ENCODE measurements at places on chromosomes 7 and 10. TPM values are rescaled to one million over a fixed set of nuclear protein-coding genes. Genes with fewer than 3 reads are reported as not detected.

DNA sequence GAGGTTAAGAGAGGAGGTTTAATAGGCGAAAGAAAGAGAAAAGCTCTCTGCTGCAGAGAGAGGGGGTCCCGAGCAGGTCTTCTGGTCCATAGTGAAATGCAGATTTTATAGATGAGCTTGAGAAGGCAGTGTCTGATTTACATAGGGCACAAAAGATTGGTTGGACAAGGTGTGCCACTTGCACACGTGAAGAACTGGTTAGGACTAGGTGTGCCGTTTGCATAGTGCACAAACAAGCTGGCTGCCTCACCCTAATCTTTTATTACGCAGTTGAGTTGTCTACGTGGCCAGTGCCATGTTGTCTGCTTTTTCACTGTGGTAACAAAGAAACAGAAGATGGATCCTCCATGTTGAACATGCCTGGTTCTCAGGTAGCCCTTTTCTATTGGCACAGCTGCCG is 82.6 kb downstream of the AMPH start:
- no peaks in the 10 kb centered on the region for H3K27me3 ChIP-seq
- H3K27ac ChIP-seq, result no peak overlapping the region
- H3K4me1 ChIP-seq, result no peaks in the 10 kb centered on the region
- no peaks in the 10 kb centered on the region for H3K36me3 ChIP-seq

- no peaks in the 10 kb centered on the region for H3K27me3 ChIP-seq
- H3K27ac ChIP-seq, result peak overlapping the region; percentile 24
- peaks cover 10% of the 10 kb centered on the region for H3K4me1 ChIP-seq
- no peaks in the 10 kb centered on the region for H3K36me3 ChIP-seq
These were observed 100.7 kb downstream of the SEMA3C start for GRCh38 chr7:80818181-80818580.

DNA sequence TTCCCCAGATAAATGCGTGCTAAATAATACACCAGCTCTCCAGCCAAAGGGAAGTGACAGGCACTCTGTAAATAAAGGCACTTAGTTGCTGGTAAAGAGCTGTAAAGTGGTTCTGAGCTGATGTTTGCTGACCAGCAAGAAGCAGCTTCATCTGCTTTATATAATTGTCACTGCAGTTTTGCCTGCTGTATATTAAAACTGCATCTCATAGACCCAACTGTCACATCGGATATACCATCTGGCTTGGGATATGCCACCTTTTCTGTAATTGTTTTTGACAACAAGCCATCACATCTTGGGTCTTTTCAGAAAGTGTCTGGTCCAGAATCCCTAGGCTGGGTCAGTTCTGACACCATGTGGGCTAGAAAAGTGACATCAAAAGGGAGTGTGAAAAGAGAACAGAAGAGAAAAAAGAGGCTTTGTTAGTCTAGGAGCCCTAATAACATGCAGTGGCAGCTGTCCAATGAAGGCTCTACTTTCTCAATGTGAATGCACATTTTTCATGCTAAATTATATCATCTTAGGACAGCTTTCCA is 697.6 kb downstream of the KCNMA1 start:
- H3K4me3 ChIP-seq, result no peak overlapping the region
- H3K36me3 ChIP-seq, result no peaks in the 10 kb centered on the region
- H3K27ac ChIP-seq, result peak overlapping the region; percentile 32
- no peaks in the 10 kb centered on the region for H3K27me3 ChIP-seq
- DNase-seq, result no peak

GRCh38 chr10:84341538-84341856 is 13.1 kb downstream of the CCSER2 start:
- no peak overlapping the region for H3K4me3 ChIP-seq
- no peaks in the 10 kb centered on the region for H3K36me3 ChIP-seq
- H3K27me3 ChIP-seq, result no peaks in the 10 kb centered on the region
- DNase-seq, result no peak

- H3K27me3 ChIP-seq, result no peaks in the 10 kb centered on the region
- H3K27ac ChIP-seq, result no peak overlapping the region
- no peaks in the 10 kb centered on the region for H3K4me1 ChIP-seq
- no peak overlapping the region for H3K4me3 ChIP-seq
- DNase-seq, result no peak
- no peaks in the 10 kb centered on the region for H3K36me3 ChIP-seq
These were observed 290.7 kb downstream of the CACNA2D1 start for GRCh38 chr7:82152858-82153257.

- H3K4me3 ChIP-seq, result peak overlapping the region; percentile 31
- no peaks in the 10 kb centered on the region for H3K27me3 ChIP-seq
- peak; percentile 19 for DNase-seq
- H3K27ac ChIP-seq, result peak overlapping the region; percentile 88
These were observed 2.5 kb downstream of the SCRN1 start for GRCh38 chr7:29987083-29987482.

- no peak overlapping the region for H3K27ac ChIP-seq
- no peak for DNase-seq
- no peak overlapping the region for H3K4me3 ChIP-seq
These were observed 120.2 kb upstream of the ODAD2 start for GRCh38 chr10:28118985-28119628.

DNA sequence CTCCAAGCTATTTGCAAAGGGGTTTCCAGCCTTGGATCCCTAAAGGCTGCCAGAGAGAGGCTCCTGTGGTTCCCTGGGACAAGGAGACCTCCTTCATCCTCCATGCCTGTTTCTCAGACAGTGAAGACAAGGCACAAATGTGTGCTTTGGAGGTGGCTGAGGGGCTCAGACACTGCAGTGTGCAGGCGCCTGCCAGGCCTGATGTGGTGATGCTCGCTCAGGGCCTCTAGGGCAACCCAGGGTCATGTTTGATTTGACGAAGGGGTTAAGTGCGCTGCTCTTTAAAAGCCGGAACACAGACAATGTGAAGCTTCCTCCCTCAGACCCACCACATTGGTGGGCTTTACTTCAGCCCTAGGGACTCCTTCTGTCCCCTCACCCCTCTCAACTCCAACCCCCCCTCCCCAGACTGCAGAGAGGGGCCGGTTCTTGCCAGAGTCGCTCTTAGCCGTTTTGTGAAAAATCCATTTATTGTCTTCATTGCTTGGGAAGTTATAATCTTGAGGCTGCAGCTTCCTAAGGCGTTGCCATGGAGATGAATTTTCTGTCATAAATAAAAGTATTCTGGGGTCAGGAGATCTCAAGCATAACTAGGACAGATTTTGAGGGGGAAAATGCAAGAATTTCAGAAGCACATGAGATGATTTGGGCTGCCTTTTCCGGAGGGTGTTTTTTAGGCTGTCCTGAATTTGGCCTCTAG is 35.8 kb downstream of the PDGFA start:
- H3K4me1 ChIP-seq, result peaks cover 30% of the 10 kb centered on the region
- no peak for DNase-seq
- H3K36me3 ChIP-seq, result no peaks in the 10 kb centered on the region

GRCh38 chr10:12177642-12178041 is 18.0 kb downstream of the NUDT5 start:
- no peaks in the 10 kb centered on the region for H3K27me3 ChIP-seq
- H3K36me3 ChIP-seq, result no peaks in the 10 kb centered on the region
- H3K4me3 ChIP-seq, result no peak overlapping the region
- H3K27ac ChIP-seq, result no peak overlapping the region
- no peak for DNase-seq

DNA sequence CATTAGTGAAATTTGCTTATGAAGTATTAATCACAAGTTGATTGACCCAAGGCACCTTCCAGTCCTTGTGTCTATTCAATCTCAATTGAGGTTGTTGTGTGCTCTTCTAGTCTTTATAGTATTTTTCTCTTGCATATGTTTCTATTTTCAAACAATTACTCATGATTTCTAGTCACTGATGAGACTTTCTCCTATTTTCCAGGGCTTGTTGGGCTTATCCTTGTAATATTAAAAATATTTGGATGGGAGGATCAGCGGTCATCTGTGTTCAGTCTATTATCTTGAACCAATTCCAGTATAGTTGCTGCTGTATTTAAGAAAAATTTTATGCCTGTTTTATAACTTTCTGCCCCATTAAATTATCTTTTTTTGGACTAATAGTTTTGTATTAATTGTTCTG is 154.4 kb downstream of the PTEN start:
- no peak for DNase-seq
- no peaks in the 10 kb centered on the region for H3K36me3 ChIP-seq
- no peak overlapping the region for H3K27ac ChIP-seq
- no peak overlapping the region for H3K4me3 ChIP-seq
- no peaks in the 10 kb centered on the region for H3K27me3 ChIP-seq

DNA sequence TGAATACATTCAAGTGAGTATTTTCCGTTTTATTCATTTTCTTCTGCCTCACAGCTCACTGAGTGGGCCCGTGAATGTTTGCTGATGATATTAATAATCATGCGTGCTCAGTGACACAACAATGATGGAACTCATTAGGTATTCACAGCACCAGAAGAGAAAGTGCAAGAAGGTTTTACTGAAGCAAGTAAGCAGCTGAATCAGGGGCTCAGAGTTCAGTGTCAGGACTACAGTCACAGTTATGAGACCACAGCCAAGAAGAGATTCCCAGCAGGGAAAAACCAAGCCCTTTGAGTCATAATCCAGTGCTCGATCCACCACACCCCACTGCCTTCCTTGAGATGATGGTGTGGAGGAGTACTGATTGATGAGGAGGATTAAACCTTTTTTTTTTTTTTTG is 247.4 kb downstream of the KIAA1217 start:
- peak; percentile 44 for DNase-seq
- H3K4me1 ChIP-seq, result peaks cover 11% of the 10 kb centered on the region
- no peaks in the 10 kb centered on the region for H3K27me3 ChIP-seq
- no peak overlapping the region for H3K4me3 ChIP-seq
- no peak overlapping the region for H3K27ac ChIP-seq
- no peaks in the 10 kb centered on the region for H3K36me3 ChIP-seq

DNA sequence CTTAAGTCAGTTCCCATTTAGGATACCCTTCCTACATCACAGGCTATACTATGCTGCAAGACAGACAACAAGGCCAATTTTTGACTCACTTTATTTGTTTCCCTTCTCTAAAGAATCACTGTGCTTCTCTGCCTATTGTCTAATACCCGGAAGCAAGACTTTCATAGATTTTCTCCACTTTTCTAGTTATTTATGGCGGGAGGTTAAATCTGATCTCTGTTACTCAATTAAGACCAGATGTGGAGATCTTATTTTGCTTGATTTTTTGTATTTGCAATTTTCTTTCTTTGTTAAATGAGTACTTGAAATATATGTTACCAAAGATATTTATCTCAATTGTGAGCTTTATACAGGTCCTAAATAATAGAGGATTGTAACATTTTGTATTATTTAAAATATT is 511.5 kb downstream of the ATRNL1 start:
- no peaks in the 10 kb centered on the region for H3K36me3 ChIP-seq
- H3K27me3 ChIP-seq, result no peaks in the 10 kb centered on the region
- no peaks in the 10 kb centered on the region for H3K4me1 ChIP-seq
- no peak for DNase-seq

GRCh38 chr7:133699386-133699785 is 427.8 kb upstream of the LRGUK start:
- no peaks in the 10 kb centered on the region for H3K36me3 ChIP-seq
- H3K4me1 ChIP-seq, result no peaks in the 10 kb centered on the region
- DNase-seq, result no peak
- H3K27ac ChIP-seq, result no peak overlapping the region
- H3K4me3 ChIP-seq, result no peak overlapping the region

Gene RASA4
- 13.6 TPM for total RNA-seq

Gene FAM241B
- total RNA-seq, result 3.7 TPM

Gene PIK3CG
- total RNA-seq, result 0.03 TPM

Gene H2AZ2
- 176 TPM for total RNA-seq

Gene PTER
- 21.6 TPM for total RNA-seq
